Ovary (tissue), 10 donors: ENCODE measurements at places on chromosomes 16 and 17. TPM values are rescaled to one million over a fixed set of nuclear protein-coding genes. Genes with fewer than 3 reads are reported as not detected.

- no peak for DNase-seq
Observed at GRCh38 chr17:81536299-81537290, 8.4 kb downstream of the FSCN2 start.

The GAS2L2 gene
- 1.1 TPM for total RNA-seq

DNA sequence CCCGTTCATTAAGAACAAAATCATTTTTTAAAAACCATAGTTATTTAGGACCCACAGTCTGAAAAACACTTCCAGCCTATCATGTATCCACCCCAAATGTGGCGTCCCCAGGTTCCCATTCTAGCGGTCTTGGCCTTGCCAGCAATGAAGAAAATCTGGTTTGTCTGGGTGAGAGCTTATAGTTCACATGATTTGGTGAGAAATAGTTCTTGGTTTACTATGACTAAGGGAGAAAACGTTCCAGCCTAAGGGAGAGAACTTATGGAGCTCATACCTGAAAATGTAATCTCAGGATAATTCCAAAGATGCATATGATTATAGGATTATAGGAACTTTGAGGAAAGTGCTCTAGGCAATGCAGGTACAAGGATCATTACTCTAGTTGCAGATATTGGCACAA is 4.8 kb downstream of the MARVELD3 start:
- DNase-seq: no peak

GRCh38 chr16:19109288-19109664 is 4.5 kb upstream of the ITPRIPL2 start:
- DNase-seq: no peak

DNA sequence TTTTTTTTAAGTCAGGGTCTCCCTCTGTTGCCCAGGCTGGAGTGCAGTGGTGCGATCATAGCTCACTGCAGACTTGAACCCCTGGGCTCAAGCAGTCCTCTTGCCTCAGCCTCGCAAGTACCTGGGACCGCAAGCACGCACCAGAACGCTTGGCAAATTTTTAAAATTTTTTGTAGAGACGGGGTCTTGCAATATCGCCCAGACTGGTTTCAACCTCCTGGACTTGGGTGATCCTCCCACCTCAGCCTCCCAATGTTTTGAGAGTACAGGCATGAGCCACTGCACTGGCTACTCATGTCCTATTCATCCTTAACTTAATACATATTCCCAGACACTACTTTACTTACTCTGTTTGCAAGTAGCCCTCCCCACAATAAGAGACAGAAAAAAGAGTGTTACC is 16.3 kb upstream of the RBL2 start:
- no peak for DNase-seq

- DNase-seq: no peak
Observed at GRCh38 chr16:5069048-5069447, 2.6 kb upstream of the ALG1 start.

GRCh38 chr17:71757156-71757555 is 363.7 kb upstream of the SOX9 start:
- DNase-seq: no peak

GRCh38 chr16:57175896-57176295 is 9.9 kb downstream of the PSME3IP1 start:
- DNase-seq: no peak

DNA sequence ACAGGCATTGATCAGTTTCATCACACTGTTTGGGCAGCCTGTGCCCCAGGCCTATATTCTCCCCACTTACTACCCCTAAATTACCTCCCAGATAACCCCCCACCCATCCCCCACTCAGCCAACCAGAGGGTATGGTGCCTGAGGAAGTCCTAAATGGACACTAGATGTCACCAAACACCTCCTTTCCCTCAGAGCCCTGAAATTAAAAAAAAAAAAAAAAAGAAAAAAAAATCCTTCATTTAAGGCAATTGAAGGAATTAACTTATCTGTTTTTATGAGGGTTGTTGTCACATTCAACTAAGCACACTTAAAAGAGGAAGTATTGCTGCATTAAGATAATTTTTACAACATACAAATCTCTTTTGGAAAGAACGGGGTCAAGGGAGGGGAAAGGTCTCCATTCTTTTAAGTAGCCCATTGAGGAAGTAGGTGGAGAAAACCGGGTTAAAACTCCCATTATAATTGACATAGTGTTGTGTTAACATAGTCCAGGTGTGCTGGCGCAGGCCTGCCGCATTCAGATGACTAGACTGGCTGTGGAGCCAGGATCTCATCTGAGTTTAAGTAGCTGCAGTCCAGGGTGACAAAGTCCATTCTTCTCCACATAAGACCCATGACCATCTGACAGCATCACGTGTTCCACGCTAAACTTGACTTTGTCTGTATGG is 46.3 kb downstream of the SNX11 start:
- no peak for DNase-seq

- DNase-seq: no peak
Observed at GRCh38 chr17:17015230-17015629, 27.0 kb upstream of the MPRIP start.

The TBC1D3I gene
- not detected for total RNA-seq
